Epithelial cell of umbilical artery (primary cell): ENCODE measurements at places on chromosomes 13 and 19. TPM values are rescaled to one million over a fixed set of nuclear protein-coding genes. Genes with fewer than 3 reads are reported as not detected.

Gene ZBTB32
- total RNA-seq, result not detected in 2 replicates

Gene ADM5
- 0.32 and 0.91 TPM in 2 replicates for total RNA-seq

Gene MYH14
- total RNA-seq, result under 0.01 TPM in 1 of 2 replicates, not detected in the other

Gene TEKTIP1
- not detected in 2 replicates for total RNA-seq

Gene TMEM238
- total RNA-seq, result 0.65 TPM in 1 of 2 replicates, not detected in the other

Gene ANKLE1
- total RNA-seq, result 0.65 and 1.4 TPM in 2 replicates

Gene ZNF709
- total RNA-seq, result 2.3 and 4.6 TPM in 2 replicates

Gene ZNF677
- total RNA-seq, result 17.5 and 18.2 TPM in 2 replicates

Gene TSSK6
- 0.32 and 0.76 TPM in 2 replicates for total RNA-seq

Gene ELAVL3
- total RNA-seq, result not detected in 2 replicates

Gene LPAR6
- 19.2 and 24.3 TPM in 2 replicates for total RNA-seq

Gene LGI4
- not detected in 2 replicates for total RNA-seq

Gene MCF2L
- under 0.01 TPM in 1 of 2 replicates, not detected in the other for total RNA-seq

Gene C19orf67
- not detected in 2 replicates for total RNA-seq

Gene C13orf42
- not detected in 2 replicates for total RNA-seq

Gene RGL3
- 2.1 and 3.2 TPM in 2 replicates for total RNA-seq

Gene ZNF43
- 5.8 and 6.2 TPM in 2 replicates for total RNA-seq

Gene TCF3
- 70.8 and 95.5 TPM in 2 replicates for total RNA-seq

Gene WDR62
- 4.2 and 7.0 TPM in 2 replicates for total RNA-seq

Gene CCNE1
- 9.1 and 9.4 TPM in 2 replicates for total RNA-seq

Gene KIR2DL4
- not detected in 2 replicates for total RNA-seq

Gene PROZ
- total RNA-seq, result not detected in 2 replicates

Gene CEACAM21
- total RNA-seq, result 0.32 TPM in 1 of 2 replicates, not detected in the other

Gene FGF21
- total RNA-seq, result not detected in 2 replicates

Gene MUC16
- total RNA-seq, result not detected in 2 replicates

Gene MYO16
- not detected in 2 replicates for total RNA-seq

Gene TEX30
- total RNA-seq, result 28.3 and 34.2 TPM in 2 replicates

Gene ZNF226
- 11.7 and 15.5 TPM in 2 replicates for total RNA-seq

Gene AP1M1
- total RNA-seq, result 59.4 and 66.0 TPM in 2 replicates

Gene SCGB2B2
- total RNA-seq, result under 0.01 TPM in 1 of 2 replicates, not detected in the other

Gene IL12RB1
- 0.15 TPM in 1 of 2 replicates, not detected in the other for total RNA-seq

Gene LGALS14
- not detected in 2 replicates for total RNA-seq

Gene MAP4K1
- total RNA-seq, result 0.15 TPM in 1 of 2 replicates, not detected in the other

Gene ZNF560
- not detected in 2 replicates for total RNA-seq

Gene ALG11
- total RNA-seq, result 20.8 and 38.3 TPM in 2 replicates

Gene CEACAM16
- not detected in 2 replicates for total RNA-seq

Gene C1QTNF9B
- total RNA-seq, result not detected in 2 replicates

Gene BAX
- total RNA-seq, result 137 and 154 TPM in 2 replicates

Gene LGALS7B
- not detected in 2 replicates for total RNA-seq

Gene DZIP1
- 17.5 and 18.1 TPM in 2 replicates for total RNA-seq

Gene ATP1A3
- 0.15 TPM in 1 of 2 replicates, not detected in the other for total RNA-seq

Gene ZNF440
- 5.2 and 7.3 TPM in 2 replicates for total RNA-seq

Gene NLRP9
- total RNA-seq, result not detected in 2 replicates

Gene CHST8
- under 0.01 and 0.15 TPM in 2 replicates for total RNA-seq

Gene SMAD9
- 1.4 and 1.9 TPM in 2 replicates for total RNA-seq

Gene SYCN
- not detected in 2 replicates for total RNA-seq
